ENCODE measurements at places on chromosomes 5 and 9.

- DNase-seq, result no peak
These were observed 61.5 kb downstream of the UBE2QL1 start for GRCh38 chr5:6510132-6510531.

- DNase-seq, result no peak
These were observed 122.7 kb downstream of the WNK2 start for GRCh38 chr9:93306579-93307091.

DNA sequence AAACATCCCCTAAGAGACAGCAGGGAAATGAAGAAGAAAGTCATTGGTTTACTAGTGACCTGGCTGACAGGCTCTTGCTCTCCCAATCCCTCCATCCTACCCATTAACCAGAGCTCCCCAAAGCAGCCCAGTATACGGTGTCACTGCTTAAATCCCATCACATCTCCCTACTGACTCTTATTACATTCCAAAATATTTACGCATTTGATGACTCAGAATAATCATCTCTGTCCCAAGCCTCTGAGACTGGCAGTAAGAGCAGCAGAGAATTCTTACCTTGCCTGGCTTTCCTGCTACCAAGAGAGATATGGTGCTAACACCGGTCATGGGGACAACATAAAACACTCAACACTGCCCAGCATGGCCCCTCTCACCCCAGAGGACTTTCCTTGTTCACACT, 20.2 kb upstream of the WHRN start:
- no peak for DNase-seq

DNA sequence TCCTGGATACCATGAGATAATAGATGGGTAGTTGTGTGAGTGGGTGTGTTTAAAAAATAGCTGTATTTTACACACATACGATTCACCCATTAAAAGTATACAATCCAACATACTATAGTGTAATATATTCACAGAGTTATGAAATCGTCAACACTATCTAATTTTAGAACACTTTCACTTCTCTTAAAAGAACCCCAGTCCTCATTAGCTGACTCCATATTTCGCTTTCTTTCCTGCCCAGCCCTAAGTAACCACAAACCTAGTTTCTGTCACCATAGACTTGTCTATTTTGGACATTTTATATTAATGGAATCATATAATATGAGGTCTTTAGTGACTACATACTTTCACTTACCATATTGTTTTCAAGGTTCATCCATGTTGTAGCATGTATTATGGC, 63.8 kb upstream of the S1PR3 start:
- DNase-seq, result no peak

GRCh38 chr9:126363847-126364671, 37.4 kb downstream of the MVB12B start:
- DNase-seq, result no peak

- no peak for DNase-seq
These were observed 135.3 kb downstream of the PRELID2 start for GRCh38 chr5:145699846-145700245.

- DNase-seq, result no peak
These were observed 87.4 kb downstream of the ERCC6L2 start for GRCh38 chr9:95962936-95963335.

DNA sequence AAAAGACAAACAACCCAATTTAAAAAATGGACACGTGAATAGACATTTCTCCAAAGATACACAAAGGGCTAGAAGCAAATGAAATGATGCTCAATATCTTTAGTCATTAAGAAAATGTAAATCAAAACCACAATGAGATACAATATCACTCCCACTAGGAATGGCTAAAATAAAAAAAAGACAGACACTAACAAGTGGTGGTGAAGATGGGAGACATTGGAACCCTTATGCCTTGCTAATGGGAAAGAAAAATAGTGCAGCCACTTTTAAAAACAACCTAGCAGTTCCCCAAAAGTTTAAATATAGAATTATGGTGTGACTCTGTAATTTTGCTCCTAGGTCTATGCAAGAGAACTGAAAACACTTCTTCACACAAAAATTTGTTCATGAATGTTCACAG, 40.7 kb downstream of the SH3TC2 start:
- DNase-seq, result no peak

- no peak for DNase-seq
These were observed 205.1 kb upstream of the CHD1 start for GRCh38 chr5:99133921-99134320.

- DNase-seq, result no peak
These were observed 131.4 kb upstream of the LHFPL2 start for GRCh38 chr5:78779771-78780616.

DNA sequence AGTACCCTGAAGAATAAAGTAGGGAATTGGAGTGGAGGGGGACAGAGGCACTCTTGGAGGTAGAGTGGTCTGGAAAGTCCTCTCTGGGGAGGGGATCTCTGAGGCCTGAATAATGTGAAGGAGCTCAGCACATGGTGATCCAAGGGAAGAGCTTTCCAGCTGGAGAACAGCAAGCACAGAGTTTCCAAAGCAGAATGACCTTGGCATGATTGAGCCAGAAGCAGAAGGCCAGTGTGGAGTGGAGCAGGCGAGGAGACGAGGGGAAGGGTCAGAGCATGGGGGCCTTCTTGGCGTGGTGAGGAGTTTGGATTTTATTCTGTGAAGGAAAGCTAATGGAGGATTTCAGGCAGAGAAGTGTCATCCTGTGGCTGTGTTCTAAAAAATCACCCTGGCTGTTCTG, 8.3 kb downstream of the PCBD2 start:
- no peak for DNase-seq

GRCh38 chr5:148682058-148683026, 28.0 kb upstream of the HTR4 start:
- no peak for DNase-seq

DNA sequence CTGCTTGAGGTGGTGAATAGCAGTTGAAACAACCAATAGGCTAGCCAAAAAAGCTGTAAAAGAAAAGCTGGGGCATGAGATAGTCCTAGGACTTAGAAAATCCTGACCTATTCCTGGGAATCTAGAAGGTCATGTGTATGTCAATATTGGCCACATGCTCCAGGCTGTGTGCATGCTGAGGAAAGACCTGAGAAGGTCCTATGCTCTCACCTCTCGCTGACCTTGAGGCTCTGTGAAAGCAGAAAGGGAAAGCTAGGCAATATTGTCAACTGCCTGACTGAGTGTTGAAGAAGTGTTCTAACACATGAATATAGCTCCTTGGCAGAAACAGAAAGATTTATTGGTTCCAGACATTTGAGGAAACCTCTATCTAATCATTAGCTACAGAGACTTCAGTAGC, 19.8 kb downstream of the TAS2R1 start:
- DNase-seq, result no peak

GRCh38 chr9:106883626-106884190, 20.7 kb downstream of the ZNF462 start:
- no peak for DNase-seq

GRCh38 chr5:33043343-33043997, 332.3 kb downstream of the NPR3 start:
- DNase-seq, result no peak

- DNase-seq, result peak; percentile 88
These were observed 25.3 kb upstream of the ENHO start for GRCh38 chr9:34547960-34548611.

DNA sequence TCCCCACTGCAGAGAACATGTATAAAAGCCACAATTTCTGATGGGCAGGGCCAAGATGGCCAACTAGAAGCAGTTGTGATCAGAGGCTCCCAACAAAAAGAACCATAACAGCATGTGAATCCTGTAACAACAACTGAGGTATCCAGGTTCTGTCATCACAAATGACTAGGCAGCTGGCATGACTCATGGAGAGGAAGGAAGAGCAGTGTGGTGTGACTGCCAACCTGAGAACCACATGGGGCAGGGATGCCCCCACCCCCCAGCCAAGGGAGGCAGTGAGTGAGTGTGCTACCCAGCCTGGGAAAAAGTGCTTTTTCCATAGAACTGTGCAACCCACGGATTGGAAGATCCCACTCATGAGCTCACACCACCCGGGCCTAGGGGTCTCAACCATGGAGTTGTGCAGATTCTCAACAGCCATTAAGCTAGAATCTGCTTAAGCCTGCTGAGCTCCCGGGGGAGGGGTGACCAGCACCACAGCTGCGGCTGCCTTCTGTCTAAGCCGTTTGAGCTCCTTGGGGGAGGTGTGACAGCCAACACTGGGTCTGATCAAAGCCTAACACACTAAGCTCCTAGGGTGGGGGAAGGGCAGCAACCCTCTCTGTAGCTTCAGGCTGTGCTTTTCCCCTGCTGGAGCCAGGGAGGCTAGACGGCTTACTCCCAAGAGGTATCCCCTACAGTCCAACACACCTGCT, 80.1 kb upstream of the DMAC1 start:
- DNase-seq, result no peak

DNA sequence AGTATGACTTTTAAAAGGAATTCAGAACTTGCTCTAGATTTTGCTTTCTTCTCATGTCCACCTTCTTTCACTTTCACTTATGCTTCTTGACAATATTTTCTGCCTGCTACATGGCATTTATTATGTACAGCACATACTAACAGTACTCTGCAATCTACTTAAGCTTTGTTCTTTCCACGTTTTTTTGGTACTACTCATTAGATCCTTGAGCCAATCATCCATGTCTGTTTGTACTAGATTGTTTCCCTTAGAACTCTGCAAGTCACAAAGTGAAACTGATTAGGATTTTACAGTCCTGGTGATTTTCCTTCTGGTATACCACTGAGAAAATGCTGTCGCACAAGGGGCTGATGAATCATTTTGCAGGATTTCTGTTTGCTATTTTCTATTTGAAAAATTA, 78.3 kb downstream of the PARP8 start:
- DNase-seq, result no peak

- no peak for DNase-seq
These were observed 179.3 kb downstream of the MCTP1 start for GRCh38 chr5:95105638-95106037.

DNA sequence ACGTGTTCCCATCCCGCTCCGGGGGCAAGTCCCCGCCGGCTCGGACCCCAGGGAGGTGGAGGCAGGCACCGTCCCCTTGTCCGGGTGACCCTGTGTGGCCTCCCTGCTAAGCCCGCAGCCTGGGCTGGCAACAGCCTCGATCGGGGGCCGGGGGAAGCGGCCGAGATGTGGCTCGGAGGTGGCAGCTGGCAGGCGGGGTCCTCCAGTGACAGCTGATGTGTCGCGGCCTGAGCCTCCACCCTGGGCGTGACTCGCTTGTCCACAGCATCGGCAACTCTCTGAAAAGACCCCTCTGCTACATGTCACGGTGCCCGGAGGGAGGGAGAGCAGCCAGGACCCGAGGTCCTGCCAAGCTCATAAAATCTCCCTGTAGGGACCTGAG, 124.8 kb upstream of the IRX4 start:
- DNase-seq, result peak; percentile 35

DNA sequence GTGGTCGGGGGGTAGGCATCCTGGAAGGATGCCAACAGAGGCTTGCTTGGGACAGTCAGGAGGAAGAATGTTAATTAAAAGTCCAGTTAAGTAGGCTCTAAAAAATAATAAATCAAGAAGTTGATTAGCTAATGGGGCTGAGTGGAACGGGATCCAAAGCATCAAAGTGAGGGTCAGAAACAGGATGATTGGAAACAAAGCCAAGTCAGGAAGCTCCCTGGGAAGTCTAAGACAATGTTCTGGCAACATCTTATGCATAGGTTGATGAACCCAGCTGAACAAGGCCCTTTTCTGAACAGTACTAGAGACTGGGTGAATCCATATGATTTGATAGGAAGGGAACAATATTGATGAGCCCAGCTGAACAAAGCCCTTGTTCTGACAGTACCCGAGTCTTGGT, 50.2 kb upstream of the STARD4 start:
- DNase-seq, result no peak

GRCh38 chr5:6483880-6484382, 35.3 kb downstream of the UBE2QL1 start:
- no peak for DNase-seq

DNA sequence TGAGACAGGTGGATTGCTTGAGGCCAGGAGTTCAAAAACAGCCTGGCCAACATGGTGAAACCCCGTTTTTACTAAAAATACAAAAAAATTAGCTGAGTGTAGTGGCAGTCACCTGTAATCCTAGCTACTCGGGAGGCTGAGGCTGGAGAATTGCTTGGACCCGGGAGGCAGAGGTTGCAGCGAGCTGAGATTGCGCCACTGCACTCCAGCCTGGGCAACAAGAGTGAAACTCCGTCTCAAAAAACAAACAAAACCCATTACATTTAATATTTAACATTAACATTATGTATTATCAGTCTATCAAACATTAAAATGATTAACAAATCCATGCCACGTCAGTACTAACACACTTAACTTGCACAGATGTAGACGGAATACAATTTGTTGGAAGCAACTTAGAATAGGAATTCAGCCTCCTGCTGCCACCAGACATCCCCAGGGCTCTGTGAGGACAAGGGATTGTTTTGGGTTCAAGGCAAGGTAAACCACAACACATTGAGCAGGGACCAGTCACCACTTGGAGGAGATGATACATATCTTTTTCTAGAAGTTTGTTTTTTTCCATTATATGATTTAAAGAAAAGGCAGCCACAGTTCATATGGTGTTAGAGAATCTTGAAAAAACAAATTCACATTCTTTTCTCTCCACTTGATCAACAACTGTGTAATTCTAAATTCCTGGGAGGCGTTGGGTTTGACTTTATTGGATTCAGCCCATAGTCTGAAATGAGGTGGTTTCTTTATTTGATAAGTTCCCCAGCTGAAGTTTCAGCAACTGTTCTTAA, 104.1 kb upstream of the BASP1 start:
- DNase-seq, result no peak

DNA sequence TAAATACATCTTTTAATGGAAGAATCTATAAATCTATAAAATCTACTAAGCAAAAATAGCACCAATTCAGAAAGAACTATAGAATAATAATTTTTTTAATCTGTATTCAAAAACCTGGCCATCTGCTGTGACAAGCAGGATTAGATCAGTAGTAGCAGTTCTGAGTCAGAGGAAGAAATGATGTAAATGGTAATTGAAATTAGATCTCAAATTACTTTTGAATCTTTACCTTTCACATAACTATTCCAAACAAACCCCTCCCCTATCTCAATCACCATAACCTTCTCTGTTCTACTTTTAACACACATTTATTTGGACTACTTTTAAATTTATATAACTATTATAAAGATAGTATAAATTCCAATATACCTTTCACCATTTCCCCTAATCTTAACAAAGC, 727.8 kb upstream of the FAM174A start:
- DNase-seq, result no peak
